Uterine smooth muscle cell (primary cell): ENCODE measurements at places on chromosomes 6 and 20. TPM values are rescaled to one million over a fixed set of nuclear protein-coding genes. Genes with fewer than 3 reads are reported as not detected.

Gene ARMH2
- total RNA-seq = not detected in 2 replicates

Gene CD24
- total RNA-seq = 0.66 and 1.2 TPM in 2 replicates

Gene EDN1
- total RNA-seq = 0.75 and 1.3 TPM in 2 replicates

Gene STMND1
- not detected in 2 replicates for total RNA-seq

Gene TPD52L1
- total RNA-seq = 8.1 and 13.7 TPM in 2 replicates

Gene RWDD2A
- 2.9 and 5.5 TPM in 2 replicates for total RNA-seq

Gene HUS1B
- 1.1 and 1.4 TPM in 2 replicates for total RNA-seq

Gene GABBR1
- 11.8 and 16.9 TPM in 2 replicates for total RNA-seq

Gene DPPA5
- total RNA-seq = not detected in 2 replicates

Gene BPIFA1
- not detected in 2 replicates for total RNA-seq

Gene KIF25
- total RNA-seq = not detected in 2 replicates

Gene C20orf141
- total RNA-seq = not detected in 2 replicates

Gene IBTK
- total RNA-seq = 67.3 and 75.6 TPM in 2 replicates

Gene UST
- 10.8 and 27.1 TPM in 2 replicates for total RNA-seq

Gene TMEM200A
- 99.1 and 116 TPM in 2 replicates for total RNA-seq

Gene PGC
- total RNA-seq = not detected in 2 replicates

Gene CABLES2
- total RNA-seq = 1.5 and 2.8 TPM in 2 replicates

Gene HMGN4
- 72.0 and 94.4 TPM in 2 replicates for total RNA-seq

Gene FAM209B
- total RNA-seq = not detected in 2 replicates
